ENCODE measurements at places on chromosomes 5 and 9.

DNA sequence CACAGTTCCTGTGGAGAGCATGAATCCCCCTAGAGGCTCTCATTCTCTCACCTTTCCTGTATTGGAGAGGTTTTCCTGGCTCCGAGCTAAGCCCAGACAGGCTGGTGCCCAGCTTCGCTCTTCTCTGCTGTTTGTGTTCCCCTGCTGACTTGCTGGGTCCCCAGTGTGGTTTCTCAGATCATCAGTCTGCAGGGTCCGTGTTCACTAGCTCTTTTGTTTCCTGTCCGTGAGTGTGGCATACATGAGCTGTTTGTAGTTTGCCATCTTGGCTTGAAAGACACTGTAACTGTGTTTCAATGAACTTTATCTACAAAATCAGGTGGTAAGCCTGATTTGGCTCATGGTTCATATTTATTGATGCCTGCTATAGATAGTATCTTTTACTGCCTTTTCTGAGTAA, 23.8 kb downstream of the LOX start:
- no peak for DNase-seq

DNA sequence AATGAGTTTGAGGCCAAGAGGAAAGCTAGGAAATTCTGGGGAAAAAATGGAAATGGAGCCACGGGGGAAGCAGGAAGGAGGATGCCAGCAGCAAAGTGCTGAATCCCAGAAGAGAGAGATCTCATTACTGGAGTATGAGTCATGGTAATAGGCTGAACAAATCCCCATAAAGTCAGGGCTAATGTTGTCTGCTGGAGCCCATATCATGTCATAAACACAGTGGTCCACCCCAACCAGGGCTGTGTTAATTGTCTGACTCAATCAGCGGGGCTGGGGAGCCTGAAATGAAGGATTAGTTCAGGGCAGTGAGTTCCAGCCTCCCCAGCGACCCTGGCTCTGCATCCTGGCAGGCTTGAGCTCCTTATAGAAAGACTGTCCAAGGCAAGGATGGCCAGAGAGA, 68.8 kb downstream of the TLR4 start:
- peak; percentile 46 for DNase-seq

GRCh38 chr5:14173377-14174229, 30.5 kb downstream of the TRIO start:
- no peak for DNase-seq

GRCh38 chr9:75889977-75890471, 449 bp upstream of the PCSK5 start:
- peak; percentile 65 for DNase-seq

Data from astrocyte (in vitro differentiated cells and primary cell).